KG1 (cell line): ENCODE measurements at places on chromosomes 3 and 15.

- DNase-seq: no peak
Observed at GRCh38 chr3:38029400-38030125, at the start of gene PLCD1. Gene PLCD1 (minus strand): TSS chr3:38029642. CDS start chr3:38029539, 103 bp downstream.

DNA sequence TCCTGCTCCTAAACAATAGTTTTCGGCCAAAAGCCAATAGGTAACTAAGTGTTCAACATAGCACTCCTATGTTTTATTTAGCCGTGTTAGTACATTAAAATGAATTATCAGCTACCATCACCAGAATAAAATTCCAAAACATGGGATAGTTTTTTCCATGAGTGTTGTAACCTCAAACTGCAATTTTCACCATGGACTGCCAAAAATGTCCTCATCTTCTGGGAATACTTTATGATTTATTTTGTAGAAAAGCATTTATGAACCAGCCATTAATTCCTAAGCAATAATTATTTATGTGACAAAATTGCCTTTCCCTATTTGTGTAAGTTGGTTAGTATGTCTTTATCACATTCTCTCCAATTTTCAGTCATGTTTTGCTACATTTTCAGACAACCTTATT is 438.1 kb downstream of the NAALADL2 start:
- no peak for DNase-seq

GRCh38 chr15:79513417-79513816 is 81.3 kb downstream of the MINAR1 start:
- no peak for DNase-seq

DNA sequence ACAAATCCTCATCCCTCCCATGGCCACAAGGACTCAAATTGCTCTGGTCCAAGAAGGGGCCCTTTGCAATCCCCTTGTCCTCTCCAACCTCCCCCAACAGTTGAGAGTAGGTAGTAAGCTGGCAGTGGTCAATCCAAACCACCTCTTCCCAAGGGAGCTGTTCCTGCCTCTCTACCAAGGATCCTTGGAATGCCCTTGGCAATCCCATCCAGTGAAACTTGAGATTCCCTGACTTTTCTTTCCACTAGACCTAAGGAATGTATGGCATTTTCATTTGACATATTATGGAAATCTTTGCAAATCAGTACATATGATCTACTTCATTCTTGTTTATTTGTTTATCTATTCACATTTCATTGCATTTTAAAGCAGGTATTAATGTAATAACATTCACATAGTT is 4.8 kb upstream of the RBP2 start:
- DNase-seq: no peak

DNA sequence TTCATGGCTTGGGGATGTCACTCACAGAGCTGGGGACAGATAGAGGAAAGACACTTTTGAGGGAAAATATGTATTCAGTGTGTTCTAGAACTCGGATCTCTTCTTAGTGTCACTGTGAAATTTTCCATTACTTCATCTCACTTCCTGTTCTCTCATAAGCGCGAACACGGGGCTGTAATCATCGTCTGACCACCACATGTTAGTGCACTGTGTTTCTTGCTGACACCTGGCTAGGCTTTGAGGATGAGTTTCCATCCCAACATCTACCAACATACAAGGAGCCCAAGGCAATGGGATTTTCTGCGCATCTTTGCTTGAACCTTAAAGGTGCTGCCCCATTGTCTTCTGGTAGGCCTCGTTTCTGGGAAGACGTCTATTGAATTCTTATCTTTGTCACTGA is 84.0 kb downstream of the LIPC start:
- no peak for DNase-seq

DNA sequence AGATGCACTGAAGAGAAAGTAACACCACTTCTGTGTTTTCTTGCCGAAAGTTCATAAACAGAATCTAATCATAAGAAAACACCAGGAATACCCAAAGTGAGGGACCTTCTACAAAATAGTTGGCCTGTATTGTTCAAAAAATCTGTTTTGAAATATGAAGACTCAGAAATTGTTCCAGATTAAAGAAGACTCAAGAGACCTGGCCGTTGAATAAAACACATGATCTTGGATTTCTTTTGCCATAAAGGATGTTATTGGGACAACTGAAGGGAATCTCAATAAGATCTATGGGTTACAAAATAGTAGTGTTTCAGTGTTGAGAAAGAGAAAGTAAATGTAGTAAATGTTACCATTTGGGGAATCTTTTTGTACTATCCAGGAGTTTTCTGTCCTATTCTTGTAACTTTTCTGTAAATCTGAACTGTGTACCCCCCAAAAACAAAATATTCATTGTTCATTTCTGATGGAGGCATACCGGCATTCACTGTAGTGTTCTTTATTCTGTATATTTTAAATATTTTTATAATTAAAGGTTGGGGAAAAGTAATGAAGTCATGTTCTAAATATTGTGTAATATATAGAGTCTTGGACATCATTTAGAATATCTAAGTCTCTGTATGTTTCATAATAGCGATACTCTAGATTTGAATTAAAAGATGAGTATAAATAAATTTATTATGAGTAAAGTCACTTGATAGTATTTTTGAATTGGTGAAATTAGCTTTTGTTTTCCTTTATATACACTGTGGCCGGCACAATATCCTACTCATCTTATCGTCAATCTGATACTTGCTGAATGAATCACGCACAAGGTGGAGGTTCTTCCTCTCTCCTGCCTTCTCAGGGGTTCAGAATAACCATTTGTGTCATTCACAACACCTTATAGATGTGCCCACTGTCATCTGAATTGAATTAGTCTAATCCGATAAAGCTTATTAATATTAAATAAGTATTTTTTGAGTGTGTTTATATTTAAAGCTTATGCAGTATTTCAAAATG is 66.7 kb downstream of the TRAK1 start:
- no peak for DNase-seq

DNA sequence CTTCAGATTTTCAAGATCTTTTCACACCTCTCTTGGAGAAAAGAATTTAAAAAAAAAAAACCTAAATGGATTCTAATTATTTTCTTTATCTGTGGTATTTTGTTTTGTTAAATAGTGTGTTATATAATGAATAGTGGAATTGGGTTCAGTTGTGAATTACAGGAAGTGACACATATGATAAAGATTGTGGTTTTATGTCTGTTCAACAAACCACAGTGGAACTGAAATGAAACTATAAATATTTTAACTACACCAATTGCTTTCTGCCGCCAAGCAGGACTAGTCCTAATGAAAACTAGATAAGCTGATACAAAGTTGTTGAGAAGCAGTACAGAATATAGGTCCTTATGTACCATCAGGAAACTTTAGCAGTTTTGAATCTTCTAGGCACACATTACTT is 121.6 kb downstream of the UBE2E2 start:
- no peak for DNase-seq

- no peak for DNase-seq
Observed at GRCh38 chr15:84908564-84908963, 24.1 kb downstream of the SLC28A1 start.

DNA sequence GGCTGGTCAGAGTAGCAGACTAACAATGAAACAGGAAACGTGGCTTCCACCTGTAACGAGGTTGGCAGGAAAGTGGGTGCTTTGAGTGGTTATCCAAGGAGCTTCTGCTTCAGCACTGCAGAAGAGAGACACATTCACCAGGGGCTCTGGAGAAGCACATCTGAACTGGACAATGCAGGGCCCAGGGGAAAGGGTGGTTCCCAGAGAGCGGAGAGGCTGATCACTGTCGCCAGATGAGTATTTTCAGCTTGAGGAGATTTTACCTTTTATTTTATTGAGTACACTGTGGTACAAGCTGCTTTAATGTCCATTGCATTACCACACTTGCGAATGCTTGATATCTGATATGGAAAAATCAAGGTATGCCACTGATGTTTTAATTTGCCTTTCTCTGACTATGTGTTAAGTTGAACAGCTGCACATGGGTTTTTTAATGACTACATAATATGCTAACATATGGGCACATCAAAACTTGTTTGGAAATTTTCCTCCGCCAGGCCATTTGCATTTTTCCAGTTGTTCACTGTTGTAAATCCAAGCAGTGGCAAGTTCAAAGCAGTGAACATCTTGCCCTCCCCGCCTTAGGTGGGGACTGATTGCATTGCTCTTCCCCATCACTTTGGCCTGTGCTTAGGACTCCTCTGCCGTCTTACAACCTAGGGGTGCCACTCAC is 52.1 kb downstream of the LRTM1 start:
- no peak for DNase-seq
